ENCODE measurements at places on chromosomes 16 and 17. TPM values are rescaled to one million over a fixed set of nuclear protein-coding genes. Genes with fewer than 3 reads are reported as not detected.

CDH15 gene
- total RNA-seq = not detected

CCDC200 gene
- not detected for total RNA-seq

COA3 gene
- 74.3 TPM for total RNA-seq

FBXO39 gene
- total RNA-seq = 24.9 TPM

OMG gene
- 2.4 TPM for total RNA-seq

PRAC1 gene
- total RNA-seq = not detected

ATP2A1 gene
- total RNA-seq = not detected

TNS4 gene
- not detected for total RNA-seq

NPTX1 gene
- 0.17 TPM for total RNA-seq

NSRP1 gene
- 10.7 TPM for total RNA-seq

SLC5A10 gene
- not detected for total RNA-seq

Measured in dermis lymphatic vessel endothelial cell (primary cell).